ENCODE measurements at places on chromosomes 4 and X. TPM values are rescaled to one million over a fixed set of nuclear protein-coding genes. Genes with fewer than 3 reads are reported as not detected.

DNA sequence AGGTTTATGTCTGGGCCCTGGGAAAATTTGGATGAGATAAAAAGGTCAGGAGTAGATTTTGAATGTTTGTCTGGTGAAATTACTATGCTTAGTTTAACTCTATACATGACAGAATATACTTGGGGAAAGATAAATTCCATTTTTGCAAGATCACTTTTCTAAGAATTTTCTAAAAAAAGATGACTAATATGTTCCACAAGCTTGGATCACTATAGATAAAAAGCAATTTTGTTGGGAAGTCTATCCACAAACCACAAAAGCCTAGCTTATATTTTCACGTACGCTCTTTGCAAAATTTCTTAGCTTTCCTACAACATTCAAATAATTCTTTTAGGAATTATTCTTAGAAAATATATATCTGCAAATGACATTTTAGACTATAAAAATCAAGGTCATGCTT, 20.6 kb upstream of the COQ2 start:
- no peak for DNase-seq

- DNase-seq, result no peak
These were observed 614.4 kb downstream of the RPA4 start for GRCh38 chrX:97498093-97498492.

DNA sequence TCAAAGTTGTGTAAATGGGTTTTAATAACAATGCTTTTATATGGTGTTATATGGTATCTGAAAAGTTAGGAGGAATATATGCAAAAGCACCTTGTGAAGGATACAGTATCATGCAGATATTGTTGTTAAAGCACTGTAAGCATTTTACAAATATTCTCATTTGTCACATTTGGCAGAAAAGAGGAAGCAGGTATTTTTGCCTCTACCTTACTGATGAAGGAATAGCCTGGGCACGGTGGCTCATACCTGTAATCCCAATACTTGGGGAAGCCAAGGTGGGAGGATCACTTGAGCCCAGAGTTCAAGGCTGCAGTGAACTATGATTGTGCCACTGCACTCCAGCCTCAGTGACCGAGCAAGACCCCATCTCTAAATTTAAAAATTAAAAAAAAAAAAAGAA, 12.2 kb upstream of the GDPD2 start:
- no peak for DNase-seq

DNA sequence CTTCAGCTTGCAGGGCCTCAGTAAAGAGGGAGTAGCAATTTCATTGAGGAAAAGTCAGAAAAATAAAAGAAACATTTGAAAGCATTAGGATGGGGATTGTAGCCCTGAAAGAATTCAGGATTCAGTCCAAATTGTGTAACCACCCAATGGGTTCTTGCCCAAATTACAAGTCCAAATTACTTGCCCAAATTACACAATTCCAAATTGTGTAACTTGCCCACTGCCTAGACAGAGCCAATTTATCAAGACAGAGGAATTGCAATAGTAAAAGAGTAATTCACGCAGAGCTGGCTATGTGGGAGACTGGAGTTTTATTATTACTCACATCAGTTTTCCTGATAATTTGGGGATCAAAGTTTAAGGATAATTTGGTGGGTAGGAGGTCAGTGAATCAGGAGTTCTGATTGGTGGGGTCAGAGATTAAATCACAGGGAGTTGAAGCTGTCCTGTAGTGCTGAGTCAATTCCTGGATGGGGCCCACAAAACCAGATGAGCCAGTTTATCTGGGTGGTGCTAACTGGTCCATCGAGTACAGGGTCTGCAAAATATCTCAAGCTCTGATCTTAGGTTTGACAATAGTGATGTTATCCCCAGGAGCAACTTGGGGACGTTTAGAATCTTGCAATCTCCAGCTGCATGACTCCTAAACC, 18.1 kb upstream of the PAGE5 start:
- DNase-seq, result no peak

DNA sequence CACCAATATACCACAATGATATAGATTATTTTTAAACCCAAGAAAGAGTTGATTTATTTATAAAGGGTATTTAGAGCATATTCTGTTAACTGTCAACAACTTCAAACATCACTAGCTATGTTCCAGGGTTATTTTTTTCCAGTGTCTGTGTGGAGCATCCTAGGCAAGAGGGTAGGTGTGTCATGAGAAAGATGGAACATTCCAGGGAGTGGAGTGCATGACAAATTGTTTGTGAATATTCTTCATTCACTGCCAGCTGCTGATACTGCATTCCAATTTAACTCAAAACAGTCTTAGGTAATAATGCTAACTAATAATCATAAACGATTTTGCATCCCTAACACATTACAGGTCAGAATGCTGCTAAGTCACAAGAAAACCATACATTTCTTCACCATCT, 148.7 kb upstream of the RASGEF1B start:
- DNase-seq, result no peak

- DNase-seq, result no peak
These were observed 789.5 kb downstream of the TECRL start for GRCh38 chr4:63619771-63620170.

DNA sequence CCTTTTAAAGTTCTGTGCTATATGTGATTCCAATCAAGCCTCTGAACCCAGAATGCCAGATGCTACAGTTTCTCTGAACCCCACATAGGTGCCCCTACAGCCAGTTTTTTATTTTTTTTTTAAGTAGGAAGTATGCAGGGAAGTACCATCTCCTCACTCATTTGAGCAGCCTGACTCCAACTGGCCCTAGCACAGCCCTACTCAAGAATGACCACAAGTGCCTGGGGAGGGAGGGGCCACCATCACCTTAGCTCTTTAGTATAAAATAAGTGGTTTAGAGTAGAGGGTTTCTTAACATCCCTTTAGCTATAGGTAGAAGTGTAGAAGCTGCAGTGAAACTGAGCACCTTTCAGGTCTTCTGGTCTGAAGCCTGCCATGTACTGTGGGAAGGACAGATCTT, 14.4 kb downstream of the MSN start:
- DNase-seq, result no peak

GRCh38 chrX:155023907-155024833, 1.6 kb upstream of the F8 start:
- no peak for DNase-seq

GRCh38 chrX:40263014-40263560, 165.3 kb upstream of the BCOR start:
- no peak for DNase-seq

DNA sequence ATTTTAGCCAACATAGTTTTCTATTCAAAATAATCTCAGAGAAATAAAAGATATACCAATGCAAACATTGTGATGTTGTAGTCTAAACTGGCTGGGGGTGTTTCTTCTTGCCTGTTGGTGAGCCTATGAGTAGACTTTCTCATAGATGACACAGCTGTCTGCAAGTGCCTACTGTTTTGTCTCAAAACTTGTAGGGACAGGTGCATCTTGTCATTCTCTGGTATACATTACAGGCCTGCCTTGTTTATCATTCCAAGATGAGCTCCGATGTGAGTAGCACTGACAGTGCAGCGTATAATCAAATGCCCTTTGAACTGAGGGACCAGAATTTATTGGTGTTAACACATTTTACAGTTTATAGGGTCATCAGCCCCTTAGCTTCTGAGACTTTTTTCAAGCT, 353.8 kb downstream of the PRDM5 start:
- DNase-seq, result peak; percentile 12

- DNase-seq, result no peak
These were observed 62.1 kb downstream of the RHOXF2B start for GRCh38 chrX:120015145-120016067.

GRCh38 chr4:151729731-151730559, 30.9 kb downstream of the GATB start:
- no peak for DNase-seq

GRCh38 chr4:142405695-142406498, 440.2 kb downstream of the INPP4B start:
- no peak for DNase-seq

DNA sequence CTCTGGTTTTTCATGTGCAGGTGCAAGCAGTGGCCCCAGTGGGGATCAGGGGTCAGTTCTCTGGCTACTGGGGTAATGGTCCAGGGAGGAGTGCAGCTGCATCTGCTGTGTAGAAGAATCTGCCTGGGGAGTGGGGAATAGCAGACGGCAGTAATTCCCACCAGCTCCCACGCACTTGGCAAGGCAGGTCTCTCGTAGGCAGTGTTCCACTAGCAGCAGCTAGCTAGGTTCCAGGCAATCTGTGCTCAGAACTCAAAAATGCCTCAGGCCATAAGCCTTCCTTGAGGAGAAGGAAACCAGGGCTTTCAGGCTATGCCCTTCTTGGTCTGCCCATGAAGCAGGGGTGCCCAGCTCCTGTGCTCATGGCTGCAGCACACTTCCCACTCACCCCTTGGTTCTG, 38.8 kb downstream of the DCLK2 start:
- no peak for DNase-seq

- DNase-seq, result no peak
These were observed 12.7 kb downstream of the SLC6A8 start for GRCh38 chrX:153700376-153700945.

GRCh38 chrX:133468051-133468450, 52.8 kb upstream of the GPC4 start:
- DNase-seq, result no peak

- DNase-seq, result no peak
These were observed 61.7 kb downstream of the NBDY start for GRCh38 chrX:56790778-56791177.

DNA sequence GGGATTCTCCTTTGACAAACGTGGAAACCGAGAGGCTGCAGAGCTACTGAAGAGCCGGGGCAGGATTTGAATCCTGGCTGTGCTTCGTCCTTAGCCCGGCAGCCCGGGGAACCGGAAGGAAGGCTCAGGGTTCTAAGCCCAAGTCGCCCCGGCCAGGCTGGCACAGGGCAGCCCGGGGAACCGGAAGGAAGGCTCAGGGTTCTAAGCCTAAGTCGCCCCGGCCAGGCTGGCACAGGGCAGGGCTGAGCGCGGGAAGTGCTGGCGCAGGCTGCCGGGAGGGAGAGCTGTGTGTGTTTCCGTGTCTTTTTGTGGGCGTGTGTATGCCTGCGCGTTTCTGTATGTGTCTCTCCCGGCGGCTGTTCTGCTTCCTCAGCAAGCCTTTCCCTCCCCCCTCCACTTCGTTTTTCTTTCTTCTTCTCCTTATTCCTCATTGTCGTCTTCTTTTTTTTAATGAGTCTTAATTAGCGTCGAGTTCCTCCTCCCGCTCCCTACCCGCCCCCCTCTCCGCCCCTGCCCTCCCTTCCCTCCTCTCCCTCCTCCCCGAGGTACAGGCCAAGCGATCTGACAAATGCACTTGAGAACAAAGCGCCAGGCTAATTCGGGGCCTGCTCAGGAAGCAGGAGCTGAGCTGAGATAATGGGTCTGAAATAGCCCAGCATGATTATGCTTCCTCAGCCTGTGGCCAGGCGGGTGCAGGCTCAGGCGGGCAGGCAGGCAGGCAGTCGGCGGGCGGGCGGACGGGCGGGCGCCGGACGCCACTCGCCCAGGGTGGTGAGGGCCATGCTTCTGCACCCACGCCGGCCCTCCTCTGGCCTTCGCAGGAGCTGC, 65.9 kb downstream of the EFNB1 start:
- DNase-seq, result no peak

- DNase-seq, result no peak
These were observed 66.2 kb downstream of the FHIP1A start for GRCh38 chr4:151475035-151475714.

GRCh38 chr4:94978904-94979303, 221.1 kb downstream of the BMPR1B start:
- no peak for DNase-seq

- DNase-seq, result no peak
These were observed 76.8 kb downstream of the EVC2 start for GRCh38 chr4:5631352-5632065.

DNA sequence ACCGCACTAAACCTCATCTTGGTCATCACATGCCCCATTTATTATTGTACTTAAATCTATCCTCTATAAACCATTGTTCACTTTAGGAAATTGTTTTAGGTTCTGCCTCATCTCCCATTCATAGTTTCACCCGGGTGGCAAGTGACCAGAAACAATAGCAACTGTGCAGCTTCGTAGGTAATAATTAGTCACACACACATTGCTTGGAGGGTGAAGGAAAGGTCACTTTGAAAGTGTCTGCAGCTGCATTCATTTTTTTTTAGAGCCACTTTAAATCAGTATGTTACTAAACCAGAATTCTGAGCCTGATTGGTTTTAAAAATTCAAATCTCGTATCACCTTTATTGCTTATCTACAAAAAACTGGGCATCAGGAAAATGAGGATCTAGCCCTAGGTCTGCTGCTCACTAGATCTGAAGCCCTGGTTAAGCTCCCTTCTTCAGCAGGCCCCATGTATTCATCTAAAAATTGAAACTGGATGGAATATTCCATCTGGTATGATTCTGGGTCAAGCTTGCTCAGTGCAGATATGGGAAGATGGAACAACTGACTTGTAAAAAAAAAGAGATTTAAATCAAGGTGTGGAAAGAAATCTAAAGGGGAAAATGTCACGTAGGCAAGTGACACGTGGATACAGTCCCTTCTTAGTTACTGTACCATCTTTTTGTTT, 62.4 kb downstream of the LIMCH1 start:
- DNase-seq, result no peak

DNA sequence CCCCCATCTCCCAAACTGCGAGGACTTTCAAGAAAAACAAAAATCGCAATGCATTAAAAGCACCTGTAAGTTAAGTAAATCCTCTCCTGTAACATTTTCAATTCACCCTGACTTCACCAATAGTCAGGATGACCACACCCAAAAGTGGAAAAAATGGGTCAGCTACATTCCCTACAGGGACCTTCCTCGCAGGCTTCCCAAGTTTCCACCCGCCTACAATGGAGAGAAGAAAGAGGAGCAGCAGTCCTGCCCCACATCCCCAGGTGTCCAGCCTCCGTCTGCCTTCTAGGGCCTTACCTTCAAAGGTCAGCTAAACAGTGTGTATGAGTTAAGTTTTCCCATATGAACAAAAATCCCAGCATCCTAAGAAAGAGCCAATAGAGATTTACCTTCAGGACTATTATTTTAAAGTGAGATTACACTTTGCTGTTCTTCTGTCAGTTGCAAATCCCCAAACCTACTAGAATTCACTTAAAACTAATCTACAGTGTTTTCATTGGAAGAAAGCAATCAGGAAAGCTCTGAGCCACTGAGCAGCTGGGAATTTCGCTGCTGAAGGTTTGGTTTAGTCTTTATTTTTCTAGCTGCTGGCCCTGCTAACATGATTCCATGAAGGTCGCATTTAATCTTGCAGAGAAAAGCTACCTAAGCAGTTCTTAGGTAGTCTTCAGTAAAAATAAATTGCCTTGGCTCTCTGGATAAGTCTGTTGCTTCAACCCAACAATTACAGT, 12.5 kb downstream of the IRF2 start:
- DNase-seq, result no peak

Gene PDGFC
- polyA plus RNA-seq, result 65.7 TPM

Gene SLC25A43
- polyA plus RNA-seq, result 6.5 TPM

Gene NR3C2
- 15.8 TPM for polyA plus RNA-seq

Gene ATP8A1
- 36.1 TPM for polyA plus RNA-seq

Gene L1CAM
- 35.2 TPM for polyA plus RNA-seq

Gene ZFX
- 30.8 TPM for polyA plus RNA-seq

Gene PNMA6F
- polyA plus RNA-seq, result 0.27 TPM

Gene UCP1
- polyA plus RNA-seq, result 0.14 TPM

Gene RENBP
- 28.4 TPM for polyA plus RNA-seq

Gene DOCK11
- 23.1 TPM for polyA plus RNA-seq

Gene FAT1
- 219 TPM for polyA plus RNA-seq
